ENCODE measurements at places on chromosomes 6 and 20. TPM values are rescaled to one million over a fixed set of nuclear protein-coding genes. Genes with fewer than 3 reads are reported as not detected.
A peak's percentile ranks its signal among the peaks of the same experiment; 100 is the strongest.

NKX2-2 gene
- not detected for polyA plus RNA-seq

- DNase-seq = no peak
These were observed 11.1 kb upstream of the ARFGEF2 start for GRCh38 chr20:48910347-48910781.

CST5 gene
- not detected for polyA plus RNA-seq

DNA sequence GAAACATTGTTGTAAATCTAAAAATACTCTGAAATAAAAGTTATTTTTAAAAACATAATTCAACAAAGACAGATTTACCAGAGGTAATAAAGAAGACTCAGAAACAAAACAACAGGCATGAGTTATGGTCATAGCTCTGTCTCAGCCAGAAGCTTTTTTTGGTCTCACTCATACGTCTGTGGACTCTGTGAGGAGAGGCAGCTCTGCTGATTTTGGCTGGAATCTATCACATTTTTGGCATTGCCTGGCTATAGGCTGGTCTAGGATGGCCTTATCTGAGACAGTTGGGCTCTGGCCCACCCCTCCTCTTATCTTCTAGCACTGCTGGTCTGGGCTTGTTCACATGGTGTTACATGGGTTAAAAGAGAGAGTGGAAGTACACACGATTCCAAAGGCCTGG lies 514.0 kb upstream of the BTBD3 start:
- no peak for DNase-seq

- peak; percentile 51 for DNase-seq
These were observed 106.8 kb upstream of the PREP start for GRCh38 chr6:105509506-105510331.

KCNK16 gene
- polyA plus RNA-seq = not detected

BHLHE23 gene
- polyA plus RNA-seq = not detected

DNA sequence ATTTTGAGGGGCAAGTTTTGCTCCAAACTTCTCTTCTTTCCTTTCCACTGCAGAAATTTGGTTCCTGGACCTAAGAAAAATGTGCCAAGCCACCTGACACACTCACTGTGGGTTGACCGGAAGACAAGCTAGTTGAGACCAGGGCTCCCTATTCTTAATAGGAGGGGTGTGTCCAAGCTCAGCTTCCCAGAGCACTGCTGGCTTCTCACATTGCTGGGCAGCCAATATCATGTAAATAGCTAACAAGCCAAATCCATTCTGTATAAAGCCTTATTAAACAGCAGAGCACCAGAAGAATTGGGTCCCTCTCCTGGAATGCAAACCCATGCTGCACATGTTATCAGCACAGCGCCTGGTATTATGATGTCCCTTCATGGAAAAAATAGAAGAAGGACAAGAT lies 17.0 kb upstream of the SAMD3 start:
- no peak for DNase-seq

- DNase-seq = no peak
These were observed 183.0 kb downstream of the THBS2 start for GRCh38 chr6:169070506-169071176.

DNA sequence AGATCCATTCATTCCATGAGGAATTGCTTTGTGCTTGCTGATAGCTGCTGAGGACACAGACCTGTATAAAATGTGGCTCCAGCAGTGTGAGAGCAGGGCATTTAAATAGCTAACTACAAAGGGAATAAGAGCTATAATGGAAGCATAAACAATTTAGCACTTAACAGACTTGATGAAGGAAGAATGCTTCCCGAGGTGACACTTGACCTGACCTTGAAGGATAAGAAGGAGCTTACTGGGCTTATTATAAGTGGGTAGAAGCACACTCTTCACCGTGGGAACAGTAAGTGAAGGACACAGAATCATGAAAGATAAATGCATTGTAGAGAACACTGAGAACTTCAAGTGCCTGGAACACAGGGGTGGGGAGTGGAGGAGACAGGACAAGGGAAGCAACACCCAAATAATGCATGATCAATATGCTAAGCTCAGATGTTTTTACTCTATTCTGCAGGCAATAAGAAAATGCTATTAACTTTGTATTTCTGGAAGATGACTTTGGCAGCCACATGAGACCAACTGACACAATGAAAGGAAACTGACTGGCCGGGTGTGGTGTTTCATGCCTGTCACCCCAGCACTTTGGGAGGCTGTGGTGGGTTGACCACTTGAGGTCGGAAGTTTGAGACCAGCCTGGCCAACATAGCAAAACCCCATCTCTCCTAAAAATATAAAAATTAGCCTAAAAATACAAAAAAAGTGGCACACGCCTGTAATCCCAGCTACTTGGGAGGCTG lies 84.2 kb downstream of the EPB41L2 start:
- no peak for DNase-seq

DNA sequence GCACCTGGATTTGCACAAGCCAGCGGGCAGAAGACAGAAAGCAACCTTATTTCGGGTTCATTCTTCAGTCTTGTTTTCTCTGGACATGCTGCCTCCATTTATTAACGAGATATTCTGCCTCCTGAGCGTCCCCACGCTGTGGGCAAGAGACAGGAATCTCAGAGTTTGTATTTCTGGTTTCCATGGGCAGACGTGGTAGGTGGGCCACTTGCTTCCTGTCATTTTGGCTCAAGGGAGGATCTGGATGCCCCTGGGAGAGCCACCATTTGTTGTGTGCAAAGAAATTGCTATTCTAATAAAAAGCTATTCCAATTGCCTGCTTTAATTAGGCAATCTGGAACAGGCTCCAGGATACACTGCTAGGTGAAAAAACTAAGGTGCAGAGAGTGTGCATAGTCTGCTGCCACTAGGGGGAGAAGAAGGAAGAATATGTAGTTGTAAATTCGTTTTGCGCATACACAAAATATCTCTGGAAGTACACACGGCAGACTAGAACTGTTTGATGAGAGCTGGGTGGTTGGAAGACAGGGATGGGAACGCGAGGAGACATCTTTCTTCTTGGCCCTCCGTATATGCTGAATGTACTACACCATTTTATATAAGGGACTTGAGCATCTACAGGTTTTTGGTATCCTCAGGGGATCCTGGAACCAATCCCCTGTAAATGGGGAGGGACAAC lies 30.1 kb upstream of the SLC16A10 start:
- DNase-seq = no peak

PTCRA gene
- polyA plus RNA-seq = not detected

GRCh38 chr6:40323881-40324634 lies 263.1 kb downstream of the LRFN2 start:
- no peak for DNase-seq

- no peak for DNase-seq
These were observed 9.9 kb downstream of the TTI1 start for GRCh38 chr20:38023181-38024001.

ZNF334 gene
- 8.8 TPM for polyA plus RNA-seq

DNA sequence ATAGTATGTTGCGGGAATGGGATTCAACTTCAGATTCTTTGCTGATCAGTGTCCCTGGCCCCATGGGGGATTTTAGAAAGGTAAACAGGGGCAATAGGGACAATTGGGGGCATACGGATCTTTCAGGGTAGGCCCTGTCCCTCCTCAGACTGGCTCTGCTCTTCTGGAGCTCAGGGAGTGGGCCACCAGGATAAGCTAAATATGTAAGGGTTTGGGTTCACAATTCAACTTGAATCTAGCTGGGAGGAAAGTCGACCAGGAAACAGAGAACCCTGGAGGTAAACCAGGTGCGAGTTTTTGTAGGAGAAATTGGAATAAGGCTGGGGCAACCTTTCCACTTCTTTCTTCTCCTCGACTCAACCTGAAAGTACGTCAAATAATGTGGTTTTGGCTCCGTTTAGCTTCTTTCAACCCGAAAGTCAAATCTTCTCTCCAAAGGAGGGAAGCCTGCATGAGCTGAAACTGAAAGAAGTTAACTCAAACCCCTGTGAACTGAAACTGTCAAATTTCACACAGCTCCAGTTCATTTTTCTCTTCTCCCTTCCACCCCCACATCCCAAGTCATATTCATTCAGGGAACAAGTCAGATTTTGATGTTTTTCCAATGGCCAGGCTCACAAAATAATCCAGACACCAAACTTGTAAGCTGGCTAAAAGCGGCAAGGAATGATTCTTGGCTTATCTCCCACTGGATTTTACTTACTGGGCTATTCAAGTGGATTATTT lies 278.2 kb downstream of the CLIC5 start:
- no peak for DNase-seq

GRCh38 chr20:55488593-55488992 lies 516.7 kb downstream of the CBLN4 start:
- no peak for DNase-seq
